ENCODE measurements at places on chromosomes 1 and 21.

DNA sequence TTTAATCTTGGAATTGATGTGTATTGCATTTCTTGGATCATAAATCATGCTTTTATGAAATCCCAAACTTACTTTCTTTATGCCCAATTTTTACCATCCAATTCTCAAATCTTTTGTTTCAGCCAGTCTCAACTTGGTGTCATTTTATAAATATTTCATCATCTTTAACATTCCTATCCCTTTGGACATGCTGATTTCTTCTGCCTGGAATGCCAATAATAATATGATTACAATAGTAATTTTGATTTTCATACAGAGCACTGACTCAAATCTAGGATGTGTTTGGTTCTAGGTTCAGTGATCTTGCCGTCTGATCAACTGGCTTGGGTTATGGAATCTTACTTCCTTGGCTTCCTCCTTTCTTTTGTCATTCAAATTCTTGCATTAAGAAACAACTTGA is 12.8 kb downstream of the RRP15 start:
- DNase-seq = no peak

DNA sequence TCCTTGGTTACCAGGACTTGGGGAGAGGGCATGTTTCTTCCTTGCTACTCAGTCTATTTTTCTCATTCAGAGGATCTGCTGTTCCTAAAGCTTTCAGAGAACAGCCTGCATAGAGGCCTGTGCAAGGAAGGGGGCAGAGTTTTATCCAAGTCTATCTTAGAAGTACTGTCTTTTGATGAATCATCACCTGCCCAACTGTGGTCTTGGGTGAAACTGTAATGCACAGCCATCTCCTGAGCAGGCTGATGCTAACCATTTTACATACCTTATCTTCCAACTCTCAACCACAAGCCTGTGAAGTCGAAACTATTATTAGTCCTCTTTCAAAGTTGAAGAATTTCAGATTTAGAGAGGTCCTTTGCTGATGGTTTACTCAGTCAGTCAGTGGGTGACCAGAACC is 368.0 kb downstream of the HHAT start:
- DNase-seq = no peak

- no peak for DNase-seq
Measured at GRCh38 chr1:54453022-54453421, 46.8 kb upstream of the SSBP3 start.

GRCh38 chr21:42189431-42189830 is 29.5 kb upstream of the ABCG1 start:
- no peak for DNase-seq

DNA sequence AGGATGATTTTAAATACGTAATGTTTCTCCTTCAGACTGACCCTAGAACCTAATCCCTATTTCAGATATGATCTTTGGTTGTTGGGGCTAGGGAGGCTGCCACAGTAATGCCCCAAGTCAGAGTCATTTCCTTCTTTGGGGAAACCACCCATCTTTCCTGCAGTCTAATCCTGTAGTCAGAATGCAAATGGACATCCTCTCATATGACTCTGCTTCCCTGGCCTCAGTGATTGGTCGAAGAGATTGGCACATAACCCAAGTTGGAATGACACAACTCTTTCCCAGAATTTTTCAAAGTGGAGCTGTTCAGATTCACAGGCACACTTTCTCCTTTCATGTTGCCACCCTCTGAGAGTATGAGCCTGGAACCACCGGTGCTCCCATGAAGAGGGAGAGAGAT is 58.8 kb upstream of the ZNF644 start:
- no peak for DNase-seq

All from heart right ventricle (tissue), 16 donors.